CD4-positive, alpha-beta T cell treated with Interleukin-12 subunit alpha and Interleukin-12 subunit beta, for 1 hour (primary cell): ENCODE measurements at places on chromosomes 16 and 17.

DNA sequence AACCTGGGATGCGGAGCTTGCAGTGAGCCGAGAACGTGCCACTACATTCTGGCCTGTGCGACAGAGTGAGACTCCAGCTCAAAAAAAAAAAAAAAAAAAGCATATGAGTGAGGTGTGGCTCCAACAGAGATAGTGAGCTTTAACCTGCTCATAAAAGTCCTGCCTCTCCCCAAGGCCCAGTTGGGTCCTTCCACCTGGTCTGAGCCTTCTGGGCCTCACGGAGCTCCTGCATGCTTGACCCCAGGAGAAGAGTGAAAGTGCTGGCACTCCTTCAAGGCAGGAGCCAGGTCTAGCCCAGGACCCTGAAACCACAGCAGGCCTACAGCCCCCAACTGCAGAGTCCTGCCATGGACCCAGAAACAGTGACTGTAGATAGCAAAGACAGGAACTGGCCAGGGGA, 17.7 kb downstream of the HSD11B2 start:
- no peak for DNase-seq

GRCh38 chr16:81716478-81717225, 62.4 kb upstream of the PLCG2 start:
- peak; percentile 52 for DNase-seq

DNA sequence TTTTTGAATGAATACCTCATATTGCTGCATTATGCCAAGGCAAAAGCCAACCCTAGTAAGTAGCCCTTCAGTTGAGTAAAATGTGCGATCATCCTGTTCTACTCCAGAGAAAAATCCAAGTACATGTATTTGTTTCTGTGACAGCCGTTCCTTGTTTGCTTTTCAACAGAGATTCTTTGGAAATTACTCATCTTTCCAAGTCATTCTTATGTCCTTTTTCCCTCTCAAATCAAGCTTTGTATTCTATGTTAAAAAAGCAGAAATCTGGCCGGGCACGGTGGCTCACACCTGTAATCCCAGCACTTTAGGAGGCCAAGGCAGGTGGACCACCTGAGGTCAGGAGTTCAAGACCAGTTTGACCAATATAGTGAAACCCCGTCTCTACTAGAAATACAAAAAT, 112.9 kb upstream of the HAS3 start:
- no peak for DNase-seq

- peak; percentile 39 for DNase-seq
These were observed 2.2 kb downstream of the DPEP1 start for GRCh38 chr16:89615596-89616090.

- peak; percentile 77 for DNase-seq
These were observed 13.1 kb upstream of the SEPHS2 start for GRCh38 chr16:30458561-30459394.

DNA sequence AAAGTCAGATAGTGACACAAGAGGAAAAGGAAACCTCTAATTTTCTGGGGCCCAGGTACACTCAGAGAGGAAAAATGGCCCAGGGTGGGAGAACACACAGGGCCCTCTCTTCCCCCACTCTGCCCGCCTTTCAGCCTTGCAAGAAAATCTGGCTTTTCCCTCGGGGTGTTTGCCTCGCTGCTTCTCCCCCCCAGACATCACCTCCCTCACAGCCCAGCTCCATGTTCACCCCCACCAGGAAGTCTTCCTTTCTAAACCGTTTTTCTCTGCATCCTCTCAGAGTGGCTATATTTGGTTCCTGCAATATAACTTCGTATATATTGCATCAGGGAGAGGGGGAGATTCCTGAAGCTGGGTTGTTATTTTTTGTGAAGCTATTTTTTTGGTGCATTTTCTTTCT, 27.3 kb downstream of the RPRML start:
- no peak for DNase-seq

GRCh38 chr17:15479703-15480102, 12.3 kb upstream of the CDRT4 start:
- no peak for DNase-seq

DNA sequence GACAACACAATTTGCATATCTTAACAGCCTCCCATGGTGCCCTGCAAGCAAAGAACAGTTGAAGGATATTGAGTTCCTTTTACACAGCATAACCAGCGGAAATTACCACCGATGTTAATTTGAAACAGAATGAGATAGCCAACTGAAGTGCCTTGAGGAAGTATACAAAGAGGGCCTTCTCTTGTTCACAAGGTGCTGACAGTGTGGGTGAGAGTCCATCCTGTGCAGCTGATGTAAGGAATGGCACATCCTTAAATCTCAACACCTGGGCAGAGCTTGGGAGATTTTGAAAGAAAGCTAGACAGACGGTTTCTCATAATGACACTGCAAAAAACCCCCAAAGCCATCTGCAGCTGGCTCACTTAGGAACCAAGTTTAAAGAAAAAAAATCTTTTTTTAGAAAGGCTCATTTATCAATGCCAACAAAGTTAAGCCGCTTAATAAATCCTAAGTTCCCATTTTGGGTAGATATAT, 818.6 kb downstream of the KCNJ2 start:
- no peak for DNase-seq

- no peak for DNase-seq
These were observed 5.7 kb upstream of the MILR1 start for GRCh38 chr17:64443086-64443760.

- no peak for DNase-seq
These were observed 83.1 kb downstream of the SDK2 start for GRCh38 chr17:73561111-73561510.

- no peak for DNase-seq
These were observed 367.8 kb upstream of the SOX9 start for GRCh38 chr17:71753070-71753469.

GRCh38 chr17:1843947-1844346, 14.1 kb downstream of the RPA1 start:
- DNase-seq = no peak

GRCh38 chr16:1407753-1408152, 6.8 kb downstream of the UNKL start:
- DNase-seq = no peak

DNA sequence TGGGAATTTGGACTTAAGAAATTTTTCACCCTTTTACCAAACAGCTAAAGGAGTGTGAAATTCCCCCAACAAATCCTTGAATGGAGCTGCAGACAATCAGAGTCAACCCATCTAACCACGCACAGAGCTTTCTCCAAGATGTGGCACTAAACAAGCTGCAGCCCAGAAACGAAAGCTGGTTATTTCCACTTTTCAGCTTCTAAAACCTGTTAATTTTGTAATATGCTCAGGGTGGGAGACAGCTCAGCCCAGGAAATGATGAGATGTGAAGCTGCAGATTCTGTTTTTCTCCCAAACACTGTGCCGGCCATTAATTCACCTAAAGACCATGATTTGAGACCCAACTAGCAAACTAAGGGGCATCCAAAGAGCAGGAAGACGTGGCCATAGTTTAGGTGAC, 33.2 kb upstream of the ABR start:
- no peak for DNase-seq

DNA sequence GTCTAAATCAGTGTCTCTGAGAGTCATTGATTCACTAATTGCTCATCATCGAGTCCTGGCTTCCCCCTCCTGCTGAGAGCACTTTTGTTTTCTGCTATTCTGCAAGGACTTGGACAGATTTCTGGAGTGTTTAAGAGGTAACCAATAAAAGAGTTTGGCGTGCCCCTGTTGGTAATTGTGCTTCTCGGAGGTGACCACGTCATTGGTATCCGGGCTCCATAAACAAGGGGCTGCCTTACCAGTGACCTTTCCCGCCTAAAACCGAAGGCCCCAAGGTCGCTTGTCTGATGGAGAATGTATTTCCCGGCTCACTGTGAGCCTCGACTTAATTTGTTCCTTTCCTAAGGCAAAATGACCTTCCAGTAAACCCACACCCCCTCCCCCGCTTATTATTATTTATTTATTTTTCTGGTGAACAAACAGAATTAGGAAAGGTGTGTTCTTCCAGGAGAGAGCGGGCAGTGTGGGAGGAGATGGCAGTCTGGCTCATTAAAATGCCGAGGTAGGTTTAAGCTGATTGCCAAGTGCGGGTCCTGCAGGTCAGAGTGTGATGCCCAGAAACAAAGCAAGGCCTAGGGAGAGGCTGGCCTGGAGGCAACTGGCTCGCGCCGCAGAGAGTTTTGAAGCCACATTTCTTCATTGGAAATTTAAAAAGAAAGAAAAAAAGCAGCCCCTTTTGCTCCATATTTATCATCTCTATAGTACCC, 30.2 kb downstream of the MSI2 start:
- no peak for DNase-seq

DNA sequence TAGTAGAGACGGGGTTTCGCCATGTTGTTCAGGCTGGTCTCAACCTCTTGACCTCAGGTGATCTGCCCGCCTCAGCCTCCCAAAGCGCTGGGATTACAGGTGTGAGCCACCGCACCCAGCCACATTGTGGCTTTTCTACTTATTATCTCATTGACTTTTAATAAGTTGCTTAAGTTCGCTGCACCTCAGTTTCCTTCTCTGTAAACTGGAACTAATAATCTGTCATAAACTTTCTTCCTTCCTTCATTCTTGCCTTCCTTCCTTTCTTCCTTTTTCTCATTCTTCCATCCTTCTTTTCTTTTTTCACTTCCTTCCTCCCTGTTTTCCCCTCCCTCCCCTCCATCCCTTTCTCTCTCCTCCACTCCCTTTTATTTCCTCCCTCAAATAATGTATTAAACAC, 192.2 kb downstream of the MAF start:
- DNase-seq = no peak

DNA sequence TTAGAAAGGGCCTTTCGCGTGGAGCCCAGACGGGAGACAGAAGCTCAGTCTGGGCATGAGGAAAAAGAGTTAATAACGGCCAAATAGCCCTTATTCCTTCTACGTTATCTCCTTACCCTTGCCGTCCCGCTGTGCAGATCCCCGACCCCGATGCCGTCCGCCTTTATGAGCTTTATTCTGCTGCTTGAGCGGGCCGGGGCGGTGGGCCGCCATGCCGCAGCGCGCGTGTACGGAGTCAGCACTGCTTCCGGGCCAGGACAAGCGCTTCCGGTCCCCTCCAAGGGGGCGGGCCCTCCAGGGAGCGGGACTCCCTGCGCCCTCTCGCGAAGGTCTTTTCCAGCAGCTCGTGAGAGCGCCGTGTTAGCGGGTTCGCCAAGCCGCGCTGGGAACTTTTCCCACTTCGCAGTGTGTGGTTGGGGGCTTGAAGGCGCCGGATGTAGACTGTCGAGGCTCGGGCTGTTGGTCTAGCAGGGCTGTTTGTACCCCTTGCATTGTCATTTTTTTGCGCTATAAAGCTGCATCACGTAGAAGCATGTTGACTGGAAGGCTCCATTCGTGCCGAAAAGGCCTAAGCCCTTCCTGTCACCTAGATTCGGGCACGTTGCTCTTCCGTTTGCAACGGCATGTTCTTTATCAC, at the start of gene TSR1:
TSS of gene TSR1 (minus strand) at position 243 of the 637 bp plus-strand sequence. CDS start at position 213, 30 bp downstream.
- peak; percentile 86 for DNase-seq

DNA sequence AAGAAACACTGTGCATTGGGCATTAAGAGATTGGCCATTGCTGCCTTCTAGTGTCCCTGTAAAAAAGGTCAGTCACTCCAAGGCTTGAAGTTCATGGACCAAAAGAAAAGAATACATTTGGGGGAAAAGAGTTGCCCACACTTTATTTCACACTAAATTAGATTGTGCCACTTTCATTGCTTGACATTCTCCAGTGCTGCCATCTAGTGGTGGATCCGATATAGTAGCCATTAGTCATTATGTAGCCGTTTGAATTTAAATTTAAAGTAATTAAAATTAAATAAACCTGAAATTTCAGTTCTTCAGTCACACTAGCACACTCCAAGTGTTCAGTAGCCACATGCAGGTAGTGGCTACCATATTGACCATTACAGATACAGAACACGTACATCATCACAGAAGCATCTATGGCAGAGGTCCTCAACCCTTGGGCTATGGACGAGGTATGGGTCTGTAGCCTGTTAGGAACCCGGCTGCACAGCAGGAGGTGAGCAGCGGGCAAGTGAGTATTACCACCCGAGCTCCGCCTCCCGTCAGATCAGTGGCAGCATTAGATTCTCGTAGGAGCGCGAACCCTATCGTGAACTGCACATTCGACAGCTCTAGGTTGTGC, 21.9 kb upstream of the CDH5 start:
- peak; percentile 36 for DNase-seq

DNA sequence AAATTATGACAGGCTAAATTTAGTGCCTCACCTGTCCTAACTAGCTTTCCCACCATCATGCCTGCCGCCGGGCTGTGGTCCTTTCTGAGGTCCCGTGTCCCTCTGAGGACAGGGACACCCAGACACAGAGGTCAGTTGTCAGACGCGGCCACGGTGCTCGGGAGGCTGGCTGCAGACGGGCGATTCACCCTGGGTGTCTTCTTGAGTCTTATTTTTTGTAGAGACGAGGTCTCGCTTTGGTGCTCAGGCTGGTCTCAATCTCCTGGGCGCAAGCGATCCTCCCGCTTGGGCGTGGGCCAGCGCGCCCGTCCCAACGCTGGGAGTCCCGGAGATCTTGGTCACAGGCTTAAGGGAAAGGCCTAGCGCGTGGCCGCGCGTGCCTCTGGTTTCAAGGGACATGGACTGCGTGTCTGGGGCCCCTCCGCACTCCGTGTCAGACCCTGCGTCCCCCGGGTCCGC, 797 bp upstream of the RAB11FIP3 start:
- no peak for DNase-seq

DNA sequence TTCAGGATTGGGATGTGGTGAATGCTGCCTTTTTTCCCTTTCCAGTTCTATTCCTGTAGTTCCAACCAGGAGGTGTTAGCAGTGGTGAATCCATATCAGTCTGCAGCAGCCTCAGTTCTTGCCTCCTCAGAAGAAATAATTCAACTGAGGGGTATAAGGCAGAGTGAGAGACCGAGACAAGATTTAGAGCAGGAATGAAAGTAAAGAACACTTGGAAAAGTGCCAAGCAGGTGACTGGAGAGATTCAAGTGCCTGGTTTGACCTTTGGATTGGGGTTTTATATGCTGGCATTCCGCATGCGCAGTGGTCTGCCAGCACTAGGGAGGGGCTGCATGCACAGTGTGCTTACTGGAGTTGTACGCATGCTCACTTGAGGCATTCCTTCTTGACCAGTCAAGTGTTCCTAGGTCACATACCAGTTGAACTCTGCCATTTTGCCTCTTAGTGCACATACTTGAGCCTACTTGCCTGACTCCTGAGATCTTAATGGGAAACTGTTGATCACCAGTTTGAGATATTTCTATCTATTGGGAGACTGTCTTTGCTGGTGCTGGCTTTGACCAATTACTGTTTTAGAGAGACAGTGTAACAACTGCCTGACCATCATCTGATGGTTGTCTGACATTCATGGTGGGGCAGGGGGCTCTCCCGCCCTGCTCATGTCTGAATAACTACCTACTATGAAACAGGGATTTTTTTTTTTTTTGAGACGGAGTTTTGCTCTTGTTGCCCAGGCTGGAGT, 680 bp upstream of the CCL15 start:
- no peak for DNase-seq

- no peak for DNase-seq
These were observed 106.7 kb downstream of the FOXL1 start for GRCh38 chr16:86685076-86685475.

- no peak for DNase-seq
These were observed 78.7 kb downstream of the CRISPLD2 start for GRCh38 chr16:84898447-84898846.
